Endothelial cell of umbilical vein (primary cell): ENCODE measurements at places on chromosomes 3 and 15. TPM values are rescaled to one million over a fixed set of nuclear protein-coding genes. Genes with fewer than 3 reads are reported as not detected.

DNA sequence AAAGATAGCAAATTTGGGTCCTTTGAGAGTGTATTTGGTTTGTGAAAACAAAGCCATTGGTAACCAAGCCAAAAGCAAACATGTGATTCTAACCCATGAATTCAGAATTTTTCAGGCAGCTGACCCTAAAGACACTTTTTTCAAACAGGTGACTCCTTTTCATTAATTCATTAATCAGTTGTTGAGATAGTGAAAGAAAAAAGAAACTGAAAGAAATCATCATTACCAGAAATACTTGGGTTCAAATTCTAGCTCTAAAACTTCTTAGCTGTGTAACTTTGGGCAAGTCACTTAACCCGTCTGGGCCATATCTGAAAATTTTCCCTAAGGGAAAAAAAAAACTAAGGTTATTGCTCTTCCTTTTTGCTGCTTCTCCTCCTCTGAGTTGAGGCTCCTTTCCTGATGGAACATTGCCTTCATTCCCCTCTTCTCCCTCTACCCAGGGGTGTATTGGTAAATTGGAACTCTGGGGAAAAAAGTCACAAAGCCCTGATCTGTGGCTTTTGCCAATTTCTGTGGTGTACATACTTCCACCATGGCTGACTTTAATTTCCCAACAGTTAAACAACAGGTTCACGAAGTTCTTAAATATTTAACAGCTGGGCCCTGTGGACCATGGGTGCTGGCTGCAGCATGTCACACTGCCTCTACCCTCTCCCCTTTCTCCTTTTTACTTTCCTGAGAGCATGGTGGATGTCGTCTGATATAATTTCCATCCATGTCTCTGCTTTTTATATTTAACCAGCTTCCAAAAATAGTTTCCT lies 120.3 kb downstream of the ASB7 start:
- no peak for DNase-seq

GRCh38 chr3:88031642-88032077 lies 27.1 kb downstream of the CGGBP1 start:
- DNase-seq, result peak; percentile 77

DNA sequence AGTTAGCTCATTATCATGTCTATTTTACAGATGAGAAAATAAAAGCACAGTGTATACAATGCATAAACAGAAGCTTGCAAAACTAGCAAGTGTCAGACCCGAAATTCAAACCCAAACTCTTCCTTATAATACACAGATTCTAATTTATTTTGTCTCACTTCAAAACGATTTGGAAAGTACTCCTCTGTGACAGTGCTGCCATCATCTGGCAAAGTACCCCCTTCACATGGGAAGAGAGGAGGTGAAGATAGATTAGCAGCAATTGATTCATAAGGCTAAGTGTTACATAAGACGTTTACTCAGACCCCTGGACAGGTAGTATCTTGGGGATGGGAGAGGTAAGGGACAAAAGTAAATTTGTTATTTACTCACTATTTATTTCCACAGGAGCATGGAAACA lies 744.0 kb upstream of the SGO1 start:
- peak; percentile 5 for DNase-seq

GRCh38 chr3:120742849-120743365 lies 363 bp downstream of the GTF2E1 start:
- no peak for DNase-seq

DNA sequence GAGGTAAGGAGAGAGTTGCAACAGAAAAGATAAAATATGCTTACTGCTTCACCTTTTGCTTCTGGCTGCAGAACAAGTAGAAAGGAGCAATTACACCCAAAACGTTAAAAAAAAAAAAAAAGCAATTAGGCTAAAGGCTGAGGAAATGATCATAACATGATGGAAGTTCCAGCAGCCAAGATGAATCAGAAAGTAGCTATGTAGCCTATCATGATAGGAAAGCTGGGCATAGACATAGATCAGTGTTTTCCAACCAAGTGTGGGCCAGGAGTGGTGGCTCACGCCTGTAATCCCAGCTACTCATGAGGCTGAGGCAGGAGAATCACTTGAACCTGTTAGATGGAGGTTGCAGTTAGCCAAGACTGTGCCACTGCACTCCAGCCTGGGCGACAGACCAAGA lies 52.6 kb downstream of the AGTR1 start:
- no peak for DNase-seq

GRCh38 chr3:90062631-90063200 lies 955.3 kb downstream of the EPHA3 start:
- no peak for DNase-seq

- no peak for DNase-seq
Observed at GRCh38 chr15:28974142-28974541, 88.4 kb downstream of the APBA2 start.

The APOD gene
- total RNA-seq, result 1.8 and 2.9 TPM in 2 replicates

DNA sequence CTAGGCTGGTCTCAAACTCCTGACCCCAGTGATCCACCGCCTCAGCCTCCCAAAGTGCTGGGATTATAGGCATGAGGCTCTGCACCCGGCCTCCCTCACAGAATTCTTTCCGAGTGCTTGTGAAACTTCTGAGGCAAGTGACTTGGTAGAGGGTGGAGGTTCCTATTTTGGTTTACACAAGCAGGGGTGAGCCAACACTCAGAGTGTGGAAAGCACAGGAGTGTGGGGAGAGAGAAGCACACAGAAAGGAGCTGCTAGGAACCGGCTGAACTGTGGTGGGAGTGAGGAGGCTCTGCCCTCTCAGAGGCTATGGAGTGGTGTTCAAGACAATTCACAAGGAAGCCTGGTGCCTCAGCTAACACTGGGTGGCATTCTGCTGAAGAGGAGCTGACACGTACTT lies 7.7 kb downstream of the CAPN3 start:
- no peak for DNase-seq

- no peak for DNase-seq
Observed at GRCh38 chr3:65836047-65836446, 202.7 kb downstream of the MAGI1 start.

The PRTG gene
- total RNA-seq, result 8.2 and 12.4 TPM in 2 replicates

GRCh38 chr3:53264718-53265117 lies 8.9 kb upstream of the TKT start:
- no peak for DNase-seq

GRCh38 chr15:67415181-67415580 lies 105.8 kb upstream of the C15orf61 start:
- no peak for DNase-seq

The LRRN1 gene
- not detected in 2 replicates for total RNA-seq

DNA sequence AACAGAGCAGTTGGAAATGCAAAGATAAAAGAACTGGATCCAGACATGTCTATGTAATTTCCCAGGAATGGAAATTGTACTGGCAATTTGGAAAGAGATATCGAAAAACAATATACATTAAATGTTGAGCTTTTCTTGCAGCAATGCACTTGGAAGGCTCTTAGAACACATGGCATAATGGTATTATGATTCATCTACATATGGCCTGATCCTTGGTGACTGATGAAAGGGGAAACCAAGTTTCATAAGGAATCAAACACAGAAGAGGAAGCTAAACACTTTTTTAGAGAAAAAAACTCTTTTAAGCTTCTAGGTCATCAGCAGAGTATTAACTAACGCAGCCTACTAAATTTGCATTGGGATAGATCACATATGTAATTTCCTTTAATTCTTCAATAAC lies 12.4 kb upstream of the GREM1 start:
- DNase-seq, result no peak

- DNase-seq, result no peak
Observed at GRCh38 chr3:56075089-56075488, 393.2 kb downstream of the ERC2 start.

The PGBD4 gene
- 1.1 TPM in 2 replicates for total RNA-seq

GRCh38 chr3:137944593-137944992 lies 65.4 kb upstream of the CLDN18 start:
- no peak for DNase-seq

DNA sequence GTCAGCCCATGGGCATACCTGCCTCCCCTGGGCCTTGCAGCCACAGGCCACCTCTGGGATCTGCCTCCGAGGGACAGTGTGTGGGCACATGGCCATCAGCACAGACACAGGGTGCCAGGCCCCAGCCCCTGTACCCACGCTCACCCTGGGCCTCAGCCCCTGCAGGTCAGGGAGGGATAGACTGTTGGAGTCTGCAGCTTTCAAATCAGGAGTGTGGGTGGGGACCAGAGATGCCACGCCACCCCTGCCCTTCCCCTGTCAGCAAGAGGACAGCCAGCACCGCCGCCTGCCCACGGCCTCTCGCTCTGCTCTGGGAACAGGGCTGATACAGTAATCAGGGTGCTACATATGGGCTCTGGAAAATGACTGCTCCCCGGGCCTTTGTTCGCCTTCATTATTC lies 72.7 kb downstream of the DNAJB8 start:
- DNase-seq, result no peak

DNA sequence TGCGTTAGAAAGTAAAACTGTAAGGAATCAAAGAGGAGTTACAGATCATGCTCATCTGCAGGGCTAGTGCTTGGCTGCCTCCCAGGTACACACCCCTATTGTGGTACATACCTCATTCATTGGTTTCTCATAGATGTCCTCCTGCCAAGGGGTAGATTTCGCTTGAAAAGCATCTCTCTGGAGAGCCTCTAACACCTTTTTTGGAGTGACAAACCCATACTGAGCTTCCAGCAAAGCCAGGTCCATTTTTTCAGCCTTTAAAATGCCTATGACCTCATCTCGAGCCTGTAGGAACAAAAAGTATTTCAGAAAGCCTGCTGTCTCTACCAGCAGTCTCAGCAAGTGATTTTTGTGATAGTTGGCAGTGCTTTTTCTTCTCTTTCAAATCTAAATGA lies 112.1 kb downstream of the CMSS1 start:
- no peak for DNase-seq

DNA sequence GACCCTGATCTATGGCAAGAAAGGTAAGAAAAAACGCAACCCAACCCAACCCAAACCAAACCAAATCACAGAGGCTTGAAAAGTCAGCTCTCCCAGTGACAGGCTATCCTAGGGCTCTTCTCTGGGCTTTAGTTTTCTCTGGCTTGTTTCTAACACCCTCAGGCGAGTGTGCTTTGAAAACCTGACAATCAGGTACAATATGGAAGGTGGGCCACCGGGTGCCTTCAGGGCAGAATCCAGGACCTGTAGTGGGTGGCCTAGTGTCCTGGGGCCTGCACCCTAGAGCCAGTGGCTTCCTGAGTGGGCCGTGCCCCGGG lies 46.8 kb downstream of the BHLHE40 start:
- no peak for DNase-seq

The CLSTN2 gene
- 0.38 TPM in 1 of 2 replicates, not detected in the other for total RNA-seq

The TRPM1 gene
- 0.53 TPM in 1 of 2 replicates, not detected in the other for total RNA-seq

DNA sequence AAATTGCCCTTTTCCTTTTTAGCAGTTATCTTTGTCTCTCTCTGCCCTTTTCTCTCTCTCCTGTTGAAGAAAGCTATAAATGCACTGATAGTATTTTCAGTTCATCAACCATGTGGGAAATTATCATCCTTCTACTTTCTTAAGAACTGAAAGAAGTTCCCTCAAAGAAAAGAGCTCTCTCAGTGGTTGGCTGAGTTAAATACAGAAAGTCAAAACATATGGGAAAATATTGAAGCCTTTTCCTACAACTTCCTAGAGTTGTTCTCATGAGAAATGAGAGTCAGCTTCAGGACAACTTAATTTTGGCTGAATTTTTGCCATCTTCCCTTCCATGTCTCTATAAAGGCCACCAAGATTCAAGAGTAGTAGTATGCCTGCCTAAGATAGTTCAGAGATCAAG lies 96.7 kb downstream of the NFKBIZ start:
- DNase-seq, result no peak

The SCAMP5 gene
- total RNA-seq, result 1.9 and 4.4 TPM in 2 replicates

DNA sequence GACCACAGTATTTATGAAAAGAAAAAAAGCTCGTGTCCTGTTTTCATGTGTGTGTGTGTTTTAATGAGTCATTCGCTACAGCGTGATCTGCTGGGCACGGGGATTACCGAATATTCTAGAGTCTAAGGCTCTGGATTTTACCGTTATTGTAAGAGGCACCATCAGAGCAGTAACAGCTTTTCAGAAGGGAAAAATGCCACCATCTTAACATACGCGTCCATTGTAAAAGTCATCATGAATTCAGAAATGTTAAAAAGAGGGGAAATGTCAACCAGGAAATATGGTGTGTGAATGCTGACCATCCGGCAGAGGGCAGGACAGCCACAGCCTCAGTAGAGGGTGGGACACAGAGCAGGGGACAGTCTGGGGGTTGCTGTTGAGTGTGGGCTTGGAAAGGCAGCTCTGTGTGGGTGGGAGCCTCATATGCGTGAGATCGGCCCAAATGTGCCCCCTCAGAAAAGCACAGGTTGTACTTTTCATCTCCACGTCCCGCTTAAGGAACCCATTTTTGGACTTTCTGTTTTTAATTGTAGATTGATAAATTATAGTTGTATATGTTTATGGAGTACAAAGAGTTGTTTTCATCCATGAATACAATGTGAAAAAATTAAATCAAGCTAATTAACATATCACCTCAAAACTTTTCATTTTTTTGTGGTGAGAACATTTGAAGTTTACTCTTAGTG lies 69.6 kb downstream of the ASB7 start:
- peak; percentile 42 for DNase-seq

The SERINC4 gene
- 0.12 TPM in 1 of 2 replicates, not detected in the other for total RNA-seq

DNA sequence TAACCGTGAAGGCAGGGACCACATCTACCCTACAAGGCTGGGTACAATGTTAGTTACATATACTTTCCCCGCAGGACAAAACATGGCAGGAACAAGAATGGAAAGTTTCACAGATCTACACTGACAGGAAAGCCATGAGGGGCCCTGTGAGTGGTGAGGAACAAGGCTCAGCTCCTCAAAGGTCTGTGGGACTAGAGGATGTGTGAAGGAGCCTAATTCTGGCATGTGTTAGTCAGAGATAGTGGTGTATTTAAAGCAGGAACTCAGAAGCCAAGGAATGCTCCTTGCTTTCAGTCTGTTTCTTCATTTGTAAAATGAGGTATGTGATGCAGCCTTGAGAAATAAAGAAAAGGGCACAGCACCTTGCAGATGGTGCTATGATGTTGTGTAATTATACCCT lies 25.1 kb downstream of the ETV5 start:
- DNase-seq, result no peak

GRCh38 chr3:53491276-53491675 lies 3.1 kb upstream of the CACNA1D start:
- DNase-seq, result no peak

The ADCY5 gene
- total RNA-seq, result not detected in 2 replicates

DNA sequence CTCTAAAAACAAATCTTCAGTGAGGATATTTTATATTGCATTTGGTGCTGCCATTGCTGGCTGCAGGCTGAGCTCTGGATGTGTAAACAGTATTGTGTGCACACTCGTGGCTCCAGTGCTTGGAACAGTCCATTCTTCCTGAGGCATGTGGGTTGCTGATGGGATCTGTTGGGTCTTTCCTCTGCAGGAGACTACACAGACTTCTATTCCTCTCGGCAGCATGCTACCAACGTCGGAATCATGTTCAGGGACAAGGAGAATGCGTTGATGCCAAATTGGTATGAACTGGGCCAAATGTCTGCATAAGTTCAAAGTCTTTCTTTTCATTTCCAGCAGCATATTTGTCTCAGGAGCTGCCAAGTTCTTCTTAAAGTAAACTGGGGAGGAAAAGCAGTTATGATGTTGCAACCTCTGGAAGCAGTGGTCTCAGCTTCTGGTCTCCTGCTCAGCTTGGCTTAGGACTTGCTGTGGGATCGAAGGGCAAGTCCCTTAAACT lies 9.3 kb downstream of the FAH start:
- DNase-seq, result no peak

GRCh38 chr15:73368301-73369136 lies at the start of gene HCN4:
TSS of gene HCN4 (minus strand) at chr15:73368958. CDS start at chr15:73368270, 688 bp downstream.
- DNase-seq, result no peak
